ENCODE measurements at places on chromosomes 6 and 20.

DNA sequence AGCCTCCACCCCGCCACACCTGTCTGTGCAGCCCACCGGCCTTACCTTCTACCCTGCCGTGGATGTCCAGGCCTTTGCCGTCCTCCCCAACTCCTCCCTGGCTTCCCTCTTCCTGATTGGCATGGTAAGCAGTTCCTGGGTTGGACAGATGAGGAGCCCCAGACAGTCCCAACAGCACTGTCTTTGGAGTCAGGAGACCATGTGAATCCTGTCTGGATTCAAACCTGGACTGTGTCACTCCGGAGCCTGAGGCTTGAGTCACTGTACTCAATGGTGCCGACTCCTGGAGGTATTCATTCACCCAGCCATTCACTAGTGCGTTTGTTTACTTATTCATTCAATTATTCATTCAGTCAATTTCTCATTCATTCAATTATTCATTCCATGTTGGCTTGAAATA lies 20.0 kb upstream of the LBP start:
- no peak for DNase-seq

- DNase-seq, result no peak
Measured at GRCh38 chr6:106244931-106245330, 80.6 kb downstream of the ATG5 start.

DNA sequence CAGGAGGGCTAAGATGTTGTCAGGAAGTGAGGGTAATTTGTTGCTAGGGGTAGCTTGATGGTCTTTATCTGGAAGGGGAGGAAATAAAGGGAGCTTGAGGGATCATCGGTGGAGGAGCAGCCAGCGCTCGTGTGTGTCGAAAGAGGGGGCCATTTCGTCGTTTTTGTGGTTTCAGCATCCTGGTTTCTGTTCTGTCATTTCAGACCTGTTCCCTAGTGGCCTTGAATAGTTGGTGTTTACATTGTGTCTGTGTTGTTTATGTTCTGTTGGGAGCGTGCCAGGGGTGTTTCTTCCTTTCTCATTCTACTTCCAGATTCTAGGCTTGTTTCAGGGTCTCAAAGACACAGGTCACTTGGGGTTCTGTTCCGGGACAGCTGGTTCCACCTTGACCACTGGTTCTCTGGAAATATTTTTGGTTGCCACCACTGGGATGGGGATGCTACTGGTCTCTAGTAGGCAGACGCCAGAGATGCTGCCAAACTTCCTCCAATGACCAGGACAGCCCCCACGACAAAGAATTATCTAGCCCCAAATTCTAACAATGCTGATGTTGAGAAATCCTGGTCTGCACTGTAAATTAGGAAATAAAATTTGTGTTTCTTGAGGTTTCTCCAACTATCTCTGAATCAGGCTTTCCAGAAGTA lies 113.9 kb upstream of the NAA20 start:
- no peak for DNase-seq

- no peak for DNase-seq
Measured at GRCh38 chr6:166173281-166173951, 5.8 kb upstream of the TBXT start.

DNA sequence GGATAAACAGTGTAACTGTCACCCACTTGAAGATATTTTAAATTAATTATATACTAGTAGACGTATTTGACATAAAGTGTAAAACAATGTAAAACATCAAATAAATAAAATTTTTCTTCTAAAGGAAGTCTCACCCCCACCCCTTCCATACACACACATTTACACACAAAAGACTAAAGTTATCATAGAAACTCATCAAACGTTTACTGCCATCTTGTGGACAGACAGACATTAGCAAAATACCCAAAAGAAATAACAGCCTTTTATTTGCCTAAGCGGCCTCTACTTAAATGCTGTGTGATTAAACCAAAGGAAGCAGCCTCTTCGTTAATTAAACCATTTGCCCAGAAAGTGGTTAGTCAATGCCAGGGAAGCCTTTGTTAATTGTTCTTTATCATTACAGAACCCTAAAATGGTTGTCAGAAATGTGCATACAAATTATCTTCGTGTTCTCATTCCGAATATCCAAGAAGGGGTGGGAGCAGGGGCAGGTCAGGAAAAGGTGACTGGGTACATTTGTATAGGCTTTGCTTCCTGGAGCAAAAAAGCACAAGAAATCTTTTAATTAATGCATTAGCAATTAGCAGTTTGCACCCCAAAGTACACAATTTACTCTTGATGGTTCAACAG lies 176.2 kb upstream of the SASH1 start:
- DNase-seq, result no peak

- DNase-seq, result no peak
Measured at GRCh38 chr20:2125474-2126112, 24.0 kb downstream of the STK35 start.

DNA sequence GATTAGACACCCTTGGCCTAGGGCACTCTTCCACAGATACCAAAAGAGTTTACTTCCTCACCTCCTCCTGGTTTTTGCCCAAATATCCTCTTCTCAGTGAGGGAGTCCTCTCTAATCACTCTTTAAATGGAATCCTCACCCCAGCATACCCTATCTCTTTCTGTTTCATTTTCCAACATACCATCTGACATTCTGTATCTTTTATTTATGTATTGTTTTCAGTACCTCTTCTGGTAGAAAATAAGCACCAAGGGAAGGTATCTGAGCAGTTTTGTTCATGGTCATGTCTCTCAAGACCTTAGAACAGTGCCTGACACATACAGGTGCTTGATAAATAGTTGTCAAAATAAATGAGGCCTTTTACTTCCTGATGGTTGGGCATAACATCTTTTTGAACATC lies 55.1 kb downstream of the KIAA0408 start:
- DNase-seq, result no peak

- no peak for DNase-seq
Measured at GRCh38 chr6:52543729-52544601, 32.9 kb downstream of the TRAM2 start.

- DNase-seq, result no peak
Measured at GRCh38 chr20:63864545-63864977, 509 bp upstream of the TPD52L2 start.

DNA sequence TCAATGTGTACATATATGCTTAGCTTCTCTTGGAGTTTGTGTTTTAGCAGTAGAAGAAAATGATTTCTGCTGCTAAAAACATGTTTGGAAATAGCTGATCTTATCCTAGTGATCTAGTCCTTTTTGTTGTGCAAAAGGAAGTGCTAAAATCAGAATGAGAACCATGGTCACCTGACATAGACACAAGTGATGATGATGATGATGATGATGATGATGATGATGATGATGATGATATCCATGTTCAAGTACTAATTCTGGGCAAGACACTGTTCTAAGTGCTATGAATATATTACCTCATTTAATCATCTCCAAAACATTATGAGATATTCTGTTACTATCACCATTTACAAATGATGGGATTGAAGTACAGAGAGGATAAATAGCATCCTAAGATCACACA lies 79.8 kb downstream of the ANKEF1 start:
- no peak for DNase-seq

DNA sequence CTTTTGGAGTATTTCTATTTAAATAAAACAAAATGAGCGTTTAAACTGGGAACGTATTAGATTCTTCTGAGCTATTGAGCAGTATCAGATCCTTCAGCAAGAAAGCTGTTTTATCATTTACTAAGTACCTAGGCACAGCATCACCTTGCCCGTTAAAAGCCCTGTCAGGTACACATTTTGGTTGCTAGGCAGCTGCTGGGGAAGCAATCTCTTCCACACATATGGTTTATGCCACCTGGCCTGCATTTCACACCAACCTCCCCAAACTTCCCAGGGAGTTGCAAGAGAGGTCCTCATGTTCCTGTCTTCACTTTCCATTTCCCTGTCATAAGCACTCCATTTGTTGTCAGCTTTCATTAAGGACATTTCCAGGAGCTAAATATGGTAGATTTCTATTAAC lies 400.1 kb downstream of the PLCB1 start:
- DNase-seq, result no peak

- no peak for DNase-seq
Measured at GRCh38 chr6:149135809-149136208, 181.7 kb upstream of the TAB2 start.

- no peak for DNase-seq
Measured at GRCh38 chr20:8232332-8232731, 100.3 kb downstream of the PLCB1 start.

GRCh38 chr6:108737594-108738546 lies 110.4 kb upstream of the ARMC2 start:
- DNase-seq, result no peak

DNA sequence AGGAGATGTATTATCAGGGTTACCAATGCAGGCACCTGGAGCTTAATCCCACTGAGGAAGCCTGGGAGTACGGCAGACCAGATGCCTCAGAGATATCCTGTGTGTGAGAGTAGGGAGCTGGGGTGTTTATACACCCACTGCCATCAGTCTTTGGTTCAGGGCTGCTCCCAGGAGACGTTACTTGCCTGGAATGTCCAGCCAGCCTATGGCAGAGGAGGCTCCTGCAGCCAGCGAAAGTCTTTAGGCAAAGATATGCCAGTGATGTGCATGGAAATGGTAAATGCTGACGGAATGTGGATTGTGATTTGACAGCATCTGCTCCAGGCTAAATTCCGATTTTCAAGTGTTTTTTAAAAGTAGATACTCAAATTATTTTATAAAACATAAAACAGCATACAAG lies 282.0 kb downstream of the BTBD3 start:
- DNase-seq, result no peak

GRCh38 chr6:111980143-111980542 lies 73.8 kb upstream of the CCN6 start:
- DNase-seq, result no peak

DNA sequence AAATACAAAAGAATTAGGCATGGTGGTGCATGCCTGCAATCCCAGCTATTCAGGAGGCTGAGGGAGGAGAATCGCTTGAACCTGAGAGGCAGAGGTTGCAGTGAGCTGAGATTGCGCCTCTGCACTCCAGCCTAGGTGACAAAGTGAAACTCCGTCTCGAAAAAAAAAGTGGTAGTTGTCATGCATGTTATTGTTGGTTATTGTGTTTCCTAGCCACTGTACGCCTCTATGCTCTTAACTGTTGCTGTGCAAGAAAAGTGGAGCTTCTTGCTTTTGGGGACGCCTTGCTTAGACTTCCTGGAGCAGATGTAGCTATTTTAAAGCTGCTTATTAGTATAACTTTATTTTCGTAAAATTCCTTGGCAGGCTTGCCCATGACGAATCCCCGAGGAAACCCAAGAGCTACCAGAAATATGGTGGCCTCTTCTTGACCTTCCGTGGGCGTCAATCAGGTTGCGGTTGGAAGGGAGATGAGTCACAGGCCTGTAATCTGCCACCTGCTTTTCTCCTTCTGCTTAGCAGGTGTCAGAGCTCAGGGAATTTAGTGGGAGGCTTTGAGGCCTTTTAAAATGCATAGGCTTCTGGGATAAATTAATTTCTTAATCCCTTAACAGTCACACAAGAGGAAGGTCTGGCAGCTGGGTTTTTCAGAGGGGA lies 17.3 kb downstream of the GABRR2 start:
- peak; percentile 29 for DNase-seq

- DNase-seq, result no peak
Measured at GRCh38 chr20:25055711-25056495, 2.0 kb downstream of the ACSS1 start.

DNA sequence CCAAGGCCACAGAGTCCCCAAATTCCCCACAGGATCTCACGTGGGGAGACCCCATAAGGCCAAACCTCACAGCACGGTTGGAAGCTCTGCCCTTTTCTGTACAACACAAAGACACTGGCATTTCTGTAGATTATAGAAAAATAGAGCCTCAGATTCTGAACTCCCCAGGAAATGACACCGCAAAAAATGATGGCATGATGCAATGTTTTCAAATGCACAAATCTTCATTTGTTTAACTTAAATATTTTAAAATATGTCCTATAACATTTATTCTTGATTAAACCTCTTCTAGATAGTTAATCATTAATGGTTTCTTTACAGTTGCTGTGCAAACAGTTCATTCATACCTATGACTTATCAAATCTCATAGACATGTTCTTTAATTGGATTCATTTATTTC lies 33.8 kb downstream of the SIM1 start:
- DNase-seq, result no peak

- DNase-seq, result no peak
Measured at GRCh38 chr6:83292900-83293843, 100.0 kb downstream of the RWDD2A start.

DNA sequence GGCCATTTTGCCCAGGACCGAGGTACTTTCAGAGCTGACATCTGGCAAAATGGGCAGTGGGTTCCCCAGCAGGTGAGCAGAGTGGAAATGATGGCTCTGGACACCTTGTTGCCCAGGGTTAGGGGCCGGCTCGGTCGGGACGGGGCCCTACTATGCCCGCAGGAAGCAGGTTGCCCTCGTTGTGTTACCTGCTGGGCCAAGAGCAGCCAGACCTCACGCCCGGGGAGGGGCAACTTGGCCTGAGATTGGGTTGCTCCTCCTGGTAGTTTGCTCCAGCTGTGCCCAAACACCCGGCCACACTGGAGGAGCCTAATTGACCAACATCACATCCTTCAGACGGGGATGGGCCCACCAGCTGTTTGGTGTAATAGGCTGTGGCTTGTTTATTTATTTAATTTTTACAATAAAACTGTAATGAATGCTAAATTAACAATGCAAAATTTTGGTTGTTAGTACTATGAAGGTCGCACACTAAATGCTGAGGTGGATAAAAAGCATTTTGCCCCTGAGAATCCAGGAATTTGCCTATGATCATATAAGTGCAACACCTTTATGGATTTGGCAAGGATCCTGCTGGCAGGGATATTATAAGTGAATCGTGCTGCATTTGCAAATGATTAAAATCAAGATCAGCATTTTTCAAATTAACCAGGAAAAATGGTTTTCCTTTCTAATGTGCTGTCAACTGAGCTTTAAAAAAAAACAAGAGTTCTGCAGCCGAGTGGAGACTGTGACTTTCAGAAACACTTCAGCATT lies 26.6 kb upstream of the PCMTD2 start:
- DNase-seq, result no peak

DNA sequence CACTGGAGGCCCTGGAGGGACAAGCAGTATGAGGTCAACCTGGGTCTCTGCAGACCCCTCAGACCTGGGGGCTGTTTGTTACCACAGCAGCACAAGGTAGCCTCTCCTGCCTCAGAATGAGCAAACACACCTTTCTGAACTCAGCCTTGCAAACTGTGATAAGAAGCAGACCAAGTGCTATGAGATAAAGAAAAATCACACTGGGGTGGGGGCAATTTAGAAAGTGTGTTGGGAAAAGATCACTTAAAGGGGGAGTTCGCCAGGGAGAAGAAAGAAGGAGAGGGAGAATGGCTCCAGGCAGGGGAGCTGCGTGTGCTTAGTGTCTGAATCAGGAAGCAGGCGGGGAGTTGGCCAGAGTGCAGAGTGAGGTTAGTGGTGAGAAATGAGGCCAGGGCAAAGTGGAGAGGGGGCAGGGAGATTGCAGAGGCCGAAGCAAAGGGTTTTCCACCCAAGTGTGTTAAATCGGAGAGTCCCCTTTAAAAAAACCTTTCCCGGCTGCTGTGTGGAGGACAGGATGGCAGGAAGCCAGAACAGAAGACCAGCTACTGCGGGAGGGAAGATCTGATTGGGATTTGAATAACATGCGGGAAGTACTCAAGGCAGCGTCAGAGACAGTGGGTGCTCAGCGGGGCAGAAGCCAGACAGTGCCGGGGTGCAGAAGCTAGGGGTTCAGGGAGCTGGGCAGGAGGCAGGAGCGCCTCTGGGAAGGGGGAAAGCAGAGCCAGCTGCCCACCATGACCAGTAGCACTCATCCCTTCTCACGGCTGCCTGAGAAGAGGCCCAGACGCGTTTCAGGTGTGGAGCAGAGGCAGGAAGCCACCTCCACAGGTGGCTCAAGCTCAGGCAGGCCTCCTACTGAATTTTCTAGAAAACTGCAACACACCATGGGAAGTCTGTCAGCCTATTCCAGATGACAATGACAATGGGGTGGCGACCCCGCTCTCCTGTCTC lies 9.0 kb downstream of the ADA start:
- DNase-seq, result peak; percentile 33
